ENCODE measurements at places on chromosomes 2 and 18.

DNA sequence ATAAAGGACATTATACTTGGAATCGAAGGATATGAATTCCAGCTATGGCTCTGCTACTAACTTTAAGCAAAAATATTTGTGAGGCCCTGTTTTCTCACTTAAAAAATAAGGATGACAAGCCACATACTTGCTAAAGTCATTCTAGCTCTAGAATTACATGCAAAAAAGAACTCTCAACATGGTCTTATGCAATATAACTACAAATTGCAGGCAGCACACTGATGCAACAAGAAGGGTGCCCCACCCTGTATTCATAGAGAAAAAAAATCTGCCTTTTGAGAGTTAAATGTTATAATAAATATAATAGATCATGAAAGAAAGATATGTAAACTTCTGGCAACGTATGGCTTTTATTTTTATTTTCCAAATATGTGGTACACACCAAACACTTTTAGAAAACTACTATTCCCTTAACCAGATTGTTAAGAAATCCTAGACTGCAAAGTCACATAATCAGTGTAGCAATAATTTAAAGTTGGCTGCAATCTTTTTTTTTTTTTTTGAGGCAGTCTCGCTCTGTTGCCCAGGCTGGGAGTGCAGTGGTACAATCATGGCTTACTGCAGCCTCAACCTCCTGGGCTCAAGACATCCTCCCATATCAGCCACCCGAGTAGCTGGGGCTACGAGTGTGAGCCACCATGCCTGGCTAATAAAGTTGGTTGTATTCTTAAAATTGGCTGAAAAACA is 40.2 kb upstream of the WDSUB1 start:
- peaks cover 12% of the 10 kb centered on the region for H3K36me3 ChIP-seq
- H3K27me3 ChIP-seq: no peaks in the 10 kb centered on the region

DNA sequence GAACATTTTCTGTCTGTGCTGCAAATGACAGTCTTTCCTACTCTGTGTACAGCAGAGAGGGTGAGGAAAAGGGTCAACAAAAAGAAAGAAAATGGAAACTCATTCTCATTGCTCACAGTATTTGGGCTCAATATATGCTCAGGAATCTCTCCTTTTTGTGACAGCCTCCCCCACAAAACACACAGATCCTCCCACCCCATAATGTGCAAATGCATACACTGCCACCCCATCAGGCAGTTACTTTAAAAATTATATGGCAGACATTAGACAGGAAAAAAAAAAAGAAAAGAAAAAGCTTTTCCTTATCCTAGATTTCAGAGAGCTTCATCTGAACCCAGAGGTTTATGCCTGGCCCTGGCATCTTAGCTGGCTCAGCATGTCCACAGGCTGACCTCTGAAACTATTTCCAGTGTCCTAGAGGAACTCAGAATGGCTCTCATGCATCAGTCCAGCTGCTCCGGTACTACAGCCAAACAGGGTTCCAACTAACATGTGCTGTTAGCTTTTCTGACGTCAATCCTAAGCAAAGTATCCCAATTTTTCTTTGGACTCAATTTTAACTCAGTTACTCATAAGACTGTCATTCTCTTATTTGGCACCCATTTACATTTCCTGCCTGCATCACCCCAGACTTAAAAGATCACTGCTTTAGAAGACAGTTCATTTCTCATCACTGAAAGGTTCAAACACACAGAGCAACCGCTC is 105.9 kb downstream of the RBMS1 start:
- no peak for DNase-seq
- H3K27me3 ChIP-seq: no peaks in the 10 kb centered on the region
- peaks cover 3% of the 10 kb centered on the region for H3K36me3 ChIP-seq
- H3K27ac ChIP-seq: peak overlapping the region; percentile 89

GRCh38 chr2:222782201-222782730 is 78.6 kb upstream of the ACSL3 start:
- no peak for DNase-seq
- peaks cover 4% of the 10 kb centered on the region for H3K27me3 ChIP-seq
- no peak overlapping the region for H3K27ac ChIP-seq
- H3K4me3 ChIP-seq: no peak overlapping the region

- H3K4me3 ChIP-seq: no peak overlapping the region
- DNase-seq: no peak
- no peak overlapping the region for H3K27ac ChIP-seq
- H3K4me1 ChIP-seq: no peaks in the 10 kb centered on the region
Measured at GRCh38 chr2:230999477-230999876, 3.6 kb downstream of the SPATA3 start.

DNA sequence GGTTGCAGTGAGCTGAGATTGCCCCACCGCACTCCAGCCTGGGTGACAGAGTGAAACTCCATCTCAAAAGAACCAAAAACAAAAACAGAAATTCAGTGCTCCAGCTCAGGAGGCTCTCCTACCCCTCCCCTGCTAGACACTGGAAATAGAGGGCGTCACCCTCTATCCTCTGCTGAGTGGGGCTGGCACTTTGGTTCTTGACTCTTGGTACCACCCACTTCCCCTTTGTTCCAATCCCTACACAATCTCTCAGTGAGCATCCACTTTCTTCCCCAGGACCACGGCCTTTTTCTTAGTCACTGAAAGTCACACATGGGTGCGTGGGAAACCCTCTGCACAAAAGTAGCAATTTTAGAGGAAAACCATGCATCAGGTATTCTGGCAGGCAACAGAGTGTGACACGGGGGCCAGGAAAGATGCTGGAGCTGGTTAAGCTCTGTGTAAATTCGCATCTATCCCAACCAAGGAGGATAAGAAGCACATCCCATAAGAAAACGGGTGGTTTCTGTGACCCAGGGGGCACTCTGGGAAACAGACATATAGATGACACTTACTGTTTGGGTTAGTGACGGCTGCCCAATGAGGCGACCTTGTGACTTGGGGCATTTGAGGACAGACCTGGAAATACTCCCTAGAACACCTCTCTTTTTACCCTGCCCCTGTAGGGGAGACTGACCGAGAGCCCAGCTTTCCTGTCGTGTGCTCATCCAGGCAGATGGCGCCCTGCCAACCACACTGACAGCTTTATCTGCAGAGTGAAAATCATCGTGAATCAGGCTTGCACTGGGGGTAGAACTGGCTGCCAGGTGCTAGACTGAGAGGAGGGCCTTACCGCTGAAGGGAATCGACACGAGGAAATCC is 7.7 kb downstream of the HJURP start:
- H3K4me1 ChIP-seq: no peaks in the 10 kb centered on the region
- H3K4me3 ChIP-seq: no peak overlapping the region
- no peaks in the 10 kb centered on the region for H3K27me3 ChIP-seq
- H3K27ac ChIP-seq: no peak overlapping the region
- no peak for DNase-seq

GRCh38 chr2:215161301-215161829 is 22.9 kb upstream of the ABCA12 start:
- H3K36me3 ChIP-seq: no peaks in the 10 kb centered on the region
- DNase-seq: no peak
- H3K4me3 ChIP-seq: no peak overlapping the region
- no peaks in the 10 kb centered on the region for H3K4me1 ChIP-seq
- no peak overlapping the region for H3K27ac ChIP-seq
- H3K27me3 ChIP-seq: peaks cover 3% of the 10 kb centered on the region

Measured in activated CD4-positive, alpha-beta T cell treated with anti-CD3 and anti-CD28 coated beads for 36 hours (primary cell).